NCI-H1105 treated with DMSO at 0.1 percent for 48 hours (cell line): ENCODE measurements at places on chromosomes 12 and 14.

- DNase-seq, result no peak
Measured at GRCh38 chr12:12807970-12808702, 5.0 kb upstream of the DDX47 start.

DNA sequence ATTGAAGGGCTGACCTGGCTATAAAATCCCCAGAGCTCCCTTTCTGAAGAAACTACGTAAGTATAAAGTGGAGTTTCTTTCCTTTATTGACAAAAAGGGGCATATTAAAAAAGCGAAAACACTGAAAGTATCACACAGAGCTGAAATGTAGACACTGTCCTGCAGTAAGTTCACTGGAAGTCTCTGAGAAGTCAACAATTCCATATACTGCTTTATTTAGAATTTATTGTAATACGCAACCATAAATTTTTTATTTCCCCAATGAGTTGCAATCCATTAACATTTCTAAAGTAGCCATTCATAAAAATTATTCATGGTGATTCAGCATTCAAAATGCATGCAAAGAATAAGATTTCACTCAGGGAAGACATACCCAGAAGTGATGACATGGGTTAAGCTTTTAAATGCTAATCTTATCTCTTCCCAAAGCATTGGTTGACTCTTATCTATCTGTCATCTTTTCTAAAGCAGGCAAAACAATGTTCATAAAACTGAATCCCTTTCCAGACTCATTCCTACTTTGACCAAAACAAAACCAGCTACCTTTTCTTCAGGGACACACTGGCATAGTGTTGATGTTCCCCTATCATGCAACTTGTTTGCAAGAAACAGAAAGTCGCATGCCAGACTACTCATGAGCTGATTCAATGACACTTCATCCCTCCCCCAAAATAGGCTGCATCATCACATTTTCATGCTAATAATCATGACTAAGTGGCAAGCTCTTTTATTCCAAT lies 17.3 kb downstream of the KITLG start:
- DNase-seq, result no peak

DNA sequence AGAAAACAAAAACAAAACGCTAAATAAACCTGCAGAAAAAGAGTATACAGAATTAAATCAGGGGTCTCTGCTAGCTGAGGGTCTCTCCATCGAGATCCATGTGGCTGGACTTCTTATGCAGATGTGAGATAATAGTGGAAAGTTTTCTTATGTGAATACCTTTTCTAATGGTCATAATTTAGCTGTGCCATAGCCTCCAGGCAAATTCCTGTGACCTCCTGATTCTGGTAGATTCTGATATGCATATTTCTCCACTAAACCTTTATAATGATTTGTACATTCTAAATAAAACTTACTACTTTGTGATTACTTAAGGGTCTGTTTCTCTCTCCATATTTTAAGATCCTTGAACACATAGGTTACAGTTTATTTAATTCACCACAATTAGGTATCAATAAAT lies 1002.6 kb downstream of the GALC start:
- no peak for DNase-seq

GRCh38 chr14:80955416-80955941 lies at the start of gene TSHR:
TSHR (plus strand) TSS chr14:80955621; CDS start chr14:80955681, 60 bp downstream.
- no peak for DNase-seq

GRCh38 chr14:68939893-68940613 lies 39.0 kb downstream of the ACTN1 start:
- DNase-seq, result no peak

GRCh38 chr14:98682033-98682432 lies 590.0 kb downstream of the BCL11B start:
- no peak for DNase-seq

DNA sequence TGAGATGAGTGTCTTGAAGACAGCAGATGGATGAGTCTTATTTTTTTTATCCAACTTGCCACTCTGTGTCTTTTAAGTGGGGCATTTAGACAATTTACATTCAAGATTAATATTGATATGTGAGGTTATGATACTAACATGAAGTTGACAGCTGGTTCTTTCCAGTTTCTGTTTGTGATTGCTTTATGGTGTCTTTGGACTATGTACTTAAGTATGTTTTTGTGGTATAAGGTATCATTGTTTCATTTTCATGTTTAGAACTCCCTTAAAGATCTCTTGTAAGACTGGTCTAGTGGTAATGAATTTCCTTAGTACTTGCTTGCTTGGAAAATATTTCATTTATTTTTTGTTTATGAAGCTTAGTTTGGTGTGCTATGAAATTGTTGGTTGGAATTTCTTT lies 550.3 kb upstream of the NOVA1 start:
- no peak for DNase-seq

DNA sequence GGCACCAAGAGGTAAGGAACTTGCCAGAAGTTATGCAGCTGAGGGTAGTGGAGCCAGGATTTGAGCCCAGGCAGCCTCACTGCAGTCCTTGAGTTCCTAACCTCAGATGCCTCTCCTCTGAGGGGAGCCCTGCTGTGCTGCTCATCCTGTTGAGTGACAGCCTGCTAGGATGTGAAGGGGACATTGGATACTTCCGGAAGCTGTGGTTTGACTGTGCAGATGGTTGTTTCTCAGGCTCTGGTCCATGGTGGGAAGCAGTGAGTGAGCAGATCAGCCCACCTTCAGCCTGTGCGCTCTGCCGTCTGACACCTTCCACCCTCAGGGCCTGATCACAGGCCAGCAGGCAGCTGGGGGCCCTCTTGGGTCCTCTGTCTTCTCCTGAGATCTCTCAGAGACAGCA lies 253.2 kb downstream of the CACNA1C start:
- DNase-seq, result no peak

GRCh38 chr14:97976861-97977260 lies 1179.7 kb downstream of the VRK1 start:
- DNase-seq, result no peak

DNA sequence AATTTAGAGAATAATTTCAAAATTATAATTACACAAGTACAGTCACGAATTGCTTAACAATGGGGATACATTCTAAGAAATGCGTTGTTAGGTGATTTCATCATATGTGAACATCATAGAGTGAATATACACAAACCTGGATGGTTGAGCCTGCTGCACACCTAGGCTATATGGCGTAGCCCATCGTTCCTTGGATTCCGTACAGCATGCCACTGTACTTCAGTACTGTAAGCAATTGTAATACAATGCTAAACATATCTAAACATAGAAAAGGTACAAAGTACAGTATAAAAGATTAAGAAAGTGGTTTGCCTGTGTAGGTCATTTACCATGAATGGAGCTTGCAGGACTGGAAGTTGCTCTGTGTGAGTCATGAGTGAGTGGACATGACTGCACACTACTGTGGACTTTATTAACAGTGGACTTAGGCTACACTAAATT lies 286.2 kb downstream of the CACNA1C start:
- no peak for DNase-seq

GRCh38 chr12:59936534-59936933 lies 340.7 kb downstream of the SLC16A7 start:
- DNase-seq, result no peak

DNA sequence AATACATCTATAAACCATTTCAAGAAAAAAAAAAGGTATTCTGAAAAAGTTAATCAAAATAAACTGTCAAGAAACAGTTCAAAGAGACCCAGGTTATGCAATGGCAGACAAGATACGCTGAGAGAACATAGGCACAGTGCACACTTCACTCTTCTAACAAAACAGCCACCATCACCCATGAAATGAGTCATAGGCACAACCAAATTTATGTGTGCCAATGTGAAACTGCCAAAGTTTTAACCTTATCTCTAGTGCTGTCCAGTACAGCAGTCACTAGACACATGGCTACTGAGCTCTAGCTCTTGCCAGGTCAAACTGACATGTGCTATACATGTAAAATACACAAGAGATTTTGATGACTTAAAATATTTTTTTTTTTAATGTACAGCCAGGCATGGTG lies 1.4 kb downstream of the CEP128 start:
- DNase-seq, result no peak

DNA sequence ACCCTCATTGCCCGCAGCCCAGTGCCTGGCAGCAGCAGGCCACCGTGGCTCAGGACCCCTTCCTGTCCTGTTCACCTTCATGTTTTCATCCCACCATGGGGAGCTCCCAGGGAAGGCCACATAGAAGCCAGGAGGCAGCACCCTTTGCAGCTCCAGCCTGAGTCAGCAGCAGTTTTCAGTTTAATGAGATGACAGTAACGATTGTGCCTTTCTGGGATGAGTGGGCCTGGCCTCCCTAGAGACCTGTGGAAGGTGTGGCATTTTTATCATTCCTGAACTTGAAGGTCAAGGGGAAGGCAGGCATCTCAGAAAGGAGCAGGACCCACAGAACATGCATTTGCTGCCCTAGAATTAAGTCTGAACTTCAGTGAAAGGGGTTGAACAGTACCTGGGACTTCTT lies 532.8 kb downstream of the FUT8 start:
- DNase-seq, result no peak

- no peak for DNase-seq
Measured at GRCh38 chr14:50212726-50213125, 18.7 kb downstream of the SOS2 start.

GRCh38 chr14:58787592-58787991 lies 149.8 kb downstream of the DACT1 start:
- no peak for DNase-seq
